ENCODE measurements at places on chromosomes 11 and 22. TPM values are rescaled to one million over a fixed set of nuclear protein-coding genes. Genes with fewer than 3 reads are reported as not detected.
A peak's percentile ranks its signal among the peaks of the same experiment; 100 is the strongest.

DNA sequence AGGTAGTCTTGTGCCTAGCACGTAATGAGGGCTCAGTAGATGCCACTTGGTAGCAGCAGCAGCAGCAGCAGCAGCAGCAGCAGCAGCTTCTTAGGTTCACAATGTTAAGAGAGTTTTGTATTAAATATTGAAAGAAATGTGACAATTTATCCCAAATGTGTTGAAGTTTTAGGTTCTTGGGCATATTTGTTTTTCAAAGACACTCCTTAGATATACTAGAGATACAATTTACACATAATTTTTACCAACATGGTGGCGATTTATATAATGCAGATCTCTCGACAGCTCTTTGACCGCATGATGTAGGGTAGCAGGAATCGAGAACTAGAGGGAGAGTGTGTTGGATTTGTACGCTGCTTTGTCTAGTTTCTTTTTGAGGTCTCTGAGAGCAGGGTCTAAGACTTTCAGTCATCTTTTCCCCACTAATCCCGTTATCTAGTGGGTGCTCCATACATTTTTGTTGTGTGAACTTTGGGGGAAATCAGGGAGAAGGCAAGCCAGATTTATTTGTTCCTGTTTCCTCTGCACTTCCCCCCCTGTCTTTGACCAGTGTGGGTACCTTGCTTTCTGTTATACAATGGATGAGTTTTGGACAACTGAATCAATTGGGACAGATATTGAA, 1.4 kb downstream of the FDX1 start:
- DNase-seq = peak; percentile 20

CALCB gene
- total RNA-seq = not detected

CYP2R1 gene
- total RNA-seq = 5.6 TPM

OTOG gene
- not detected for total RNA-seq

DNA sequence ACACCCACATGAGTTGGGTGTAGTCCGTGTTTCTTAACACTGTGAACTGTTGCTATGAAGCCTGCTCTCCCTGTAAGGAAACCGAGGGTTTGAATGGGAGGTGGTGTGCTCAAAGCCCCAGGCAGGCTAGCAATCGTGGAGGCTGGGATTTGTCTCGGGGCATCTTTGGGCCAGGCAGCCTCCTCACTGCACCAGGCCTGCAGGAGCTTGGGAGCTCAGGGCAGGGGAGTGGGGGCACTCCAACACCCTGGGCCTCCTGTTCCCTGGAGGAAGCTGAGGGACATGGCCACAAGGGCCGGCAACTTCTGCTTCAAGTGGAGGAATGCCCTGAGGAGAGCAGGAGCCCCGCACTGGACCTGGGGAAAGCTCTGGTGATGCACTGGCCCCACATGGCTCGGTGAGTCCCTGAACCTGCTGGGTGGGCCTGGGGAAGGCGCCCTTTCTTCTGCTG, 164.7 kb upstream of the B3GAT1 start:
- DNase-seq = no peak

FEN1 gene
- 75.8 TPM for total RNA-seq

- peak; percentile 85 for DNase-seq
Measured at GRCh38 chr11:27218421-27219038, 144.5 kb downstream of the CCDC34 start.

LDHAL6A gene
- total RNA-seq = not detected

CARD18 gene
- not detected for total RNA-seq

CHADL gene
- total RNA-seq = 0.29 TPM

- DNase-seq = no peak
Measured at GRCh38 chr11:100956351-100956750, 173.3 kb downstream of the PGR start.

- DNase-seq = peak; percentile 44
Measured at GRCh38 chr11:122214567-122214966, 98.6 kb upstream of the BLID start.

ZNF280B gene
- 0.96 TPM for total RNA-seq

- DNase-seq = no peak
Measured at GRCh38 chr11:47136327-47136726, 40.4 kb downstream of the ARFGAP2 start.

- DNase-seq = no peak
Measured at GRCh38 chr11:104776501-104777170, 121.6 kb downstream of the CASP12 start.

- no peak for DNase-seq
Measured at GRCh38 chr11:6833356-6833755, 12.1 kb upstream of the OR10A5 start.

APOL1 gene
- 8.0 TPM for total RNA-seq

- DNase-seq = no peak
Measured at GRCh38 chr11:117908959-117909610, 20.1 kb downstream of the TMPRSS13 start.

DNA sequence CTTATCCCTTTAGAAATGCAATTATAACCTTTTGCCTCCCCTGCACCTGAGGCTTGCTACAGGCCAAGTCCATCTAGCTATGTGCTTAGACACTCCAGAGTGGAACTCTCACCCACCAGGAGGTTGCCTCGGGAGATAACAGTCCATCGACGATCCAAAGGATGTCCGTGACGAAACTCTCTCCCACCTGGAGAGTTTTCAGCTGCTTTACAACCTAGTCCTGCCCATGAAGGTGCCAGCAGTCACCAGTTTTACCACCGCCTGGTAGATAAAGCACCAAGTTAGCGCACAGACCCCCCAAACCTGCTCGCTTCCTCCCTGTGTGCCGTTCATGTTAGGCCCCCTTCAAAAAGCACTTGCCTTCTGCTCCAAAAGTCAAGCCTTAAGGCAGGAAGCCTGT, 53.1 kb upstream of the SHISAL1 start:
- DNase-seq = no peak

ANGPTL5 gene
- total RNA-seq = not detected

DNA sequence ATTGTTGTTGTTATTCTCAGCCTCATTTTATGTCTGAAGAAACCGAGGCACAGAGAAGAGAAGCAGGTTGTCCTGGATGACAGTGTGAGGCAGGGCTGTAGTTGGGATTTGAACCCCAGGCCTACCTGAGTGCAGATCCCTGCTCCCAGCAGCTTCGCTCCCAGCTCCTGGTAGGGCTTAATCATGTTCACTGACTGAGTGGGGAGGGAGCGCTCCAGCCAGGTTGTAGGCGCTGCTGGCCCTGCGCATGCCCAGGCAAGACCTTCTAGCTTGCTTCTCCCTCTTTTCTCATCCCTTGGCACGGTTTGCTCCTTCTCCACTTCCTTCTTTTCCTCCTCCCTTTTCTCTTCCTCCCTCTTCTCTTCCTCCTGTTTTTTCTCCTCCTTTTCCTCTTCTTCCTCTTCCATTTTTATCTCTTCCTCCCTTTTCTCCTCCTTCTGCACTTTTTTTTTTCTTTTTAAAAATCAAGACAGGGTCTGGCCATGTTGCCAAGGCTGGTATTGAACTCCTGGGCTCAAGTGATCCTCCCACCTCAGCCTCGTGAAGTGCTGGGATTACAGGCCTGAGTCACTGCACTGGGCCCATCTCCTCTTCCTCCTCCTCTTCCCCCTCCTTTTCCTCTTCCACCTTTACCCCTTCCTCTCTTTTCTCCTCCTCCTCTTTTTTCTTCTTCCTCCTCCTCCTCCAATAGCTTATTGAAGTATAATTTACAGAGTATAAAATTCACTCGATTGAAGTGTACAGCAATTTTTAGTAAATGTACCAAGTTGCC, 109.3 kb downstream of the KIAA1671 start:
- DNase-seq = no peak

GRCh38 chr11:59459916-59460315, 3.2 kb downstream of the OR4D6 start:
- no peak for DNase-seq

MCAM gene
- total RNA-seq = 91.7 TPM

PRR5L gene
- 42.0 TPM for total RNA-seq

GRCh38 chr11:405323-405953, 9.4 kb downstream of the SIGIRR start:
- DNase-seq = no peak

HRAS gene
- total RNA-seq = 81.1 TPM

XKR3 gene
- total RNA-seq = not detected

- no peak for DNase-seq
Measured at GRCh38 chr11:131441051-131441810, 70.8 kb downstream of the NTM start.

PRR33 gene
- not detected for total RNA-seq

DNA sequence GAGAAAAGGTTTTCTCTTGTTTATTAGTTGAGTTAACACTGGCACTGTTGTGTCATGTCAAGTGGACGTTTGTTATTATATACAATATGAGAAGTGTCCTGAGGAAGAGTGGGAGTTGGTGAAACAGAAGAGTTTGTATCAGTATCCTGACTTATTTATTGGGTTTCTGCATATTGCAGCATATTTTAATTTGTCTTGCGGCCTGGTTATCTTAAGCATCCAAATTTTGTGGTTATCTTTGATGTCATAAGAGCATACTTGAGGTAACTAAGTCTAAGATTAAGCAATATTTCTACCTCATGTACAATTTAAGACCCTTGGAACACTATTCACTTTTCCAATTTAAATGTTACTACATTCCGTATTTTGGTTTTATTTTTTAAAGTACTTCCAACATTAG, 103.5 kb downstream of the DDX10 start:
- no peak for DNase-seq

GRCh38 chr11:83119216-83119615, 37.7 kb upstream of the PCF11 start:
- DNase-seq = no peak

- DNase-seq = peak; percentile 75
Measured at GRCh38 chr22:50115693-50116092, 25.9 kb downstream of the MOV10L1 start.

DNA sequence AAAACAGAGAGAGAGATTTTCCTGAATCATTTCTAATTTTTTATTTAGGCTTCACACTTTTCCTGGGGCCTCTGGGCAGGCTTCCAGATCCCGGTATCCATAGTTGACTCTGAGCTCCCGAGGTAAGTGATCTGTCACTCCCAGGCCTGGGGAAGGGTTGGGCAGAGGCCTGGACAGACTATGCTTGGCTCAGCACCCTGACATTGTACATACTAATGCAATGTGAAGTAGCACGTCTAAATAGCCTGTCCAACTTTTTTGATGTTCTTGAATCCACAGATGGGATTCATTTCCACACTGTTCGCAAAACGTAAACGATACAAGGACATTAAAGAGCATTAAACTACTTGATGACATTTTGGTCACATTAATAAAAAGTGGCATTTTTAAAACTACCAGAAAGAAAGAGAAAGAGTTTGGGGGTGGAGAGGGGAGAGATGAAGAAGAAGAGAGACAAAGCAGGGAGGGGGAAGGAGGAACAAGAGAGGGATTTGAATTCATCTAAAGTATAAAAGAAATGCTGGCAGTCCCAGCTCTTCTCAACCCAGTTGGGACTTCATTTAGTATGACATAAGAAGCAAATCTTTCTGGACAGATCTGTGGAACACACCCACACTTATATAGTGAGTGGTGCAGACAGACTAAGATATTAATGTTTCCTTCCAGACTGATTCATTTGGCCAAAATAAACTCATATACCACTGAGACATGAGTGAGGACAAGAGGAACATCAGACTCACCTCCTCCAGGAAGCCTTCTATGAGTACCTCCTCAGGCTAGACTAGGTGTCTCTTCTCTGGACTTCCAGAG, 514.2 kb downstream of the SOX6 start:
- DNase-seq = no peak

PYGM gene
- not detected for total RNA-seq

P2RX6 gene
- 10.6 TPM for total RNA-seq

- DNase-seq = no peak
Measured at GRCh38 chr22:39569066-39569465, 1.5 kb upstream of the CACNA1I start.

DNA sequence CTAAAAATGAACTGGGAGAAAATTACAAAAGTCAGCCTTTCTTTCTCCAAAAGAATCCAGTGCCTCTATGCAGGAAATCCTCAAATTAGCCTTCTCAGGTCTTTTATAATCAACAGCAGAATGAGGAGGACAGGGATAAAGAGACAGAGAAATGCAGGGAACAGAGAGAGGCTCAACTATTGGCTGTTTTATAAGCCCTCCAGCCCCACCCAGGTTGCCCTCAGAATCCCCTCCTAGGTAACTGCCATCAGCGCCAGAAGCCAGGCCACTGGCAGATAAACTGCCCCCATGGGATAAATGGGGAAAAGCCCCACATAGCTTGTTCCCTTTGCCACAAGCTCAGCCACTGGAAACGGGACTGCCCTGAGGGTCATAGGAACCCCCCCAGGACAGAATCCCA, 10.9 kb upstream of the HMOX1 start:
- no peak for DNase-seq

CCDC73 gene
- not detected for total RNA-seq

- no peak for DNase-seq
Measured at GRCh38 chr11:76250520-76251225, 44.4 kb upstream of the WNT11 start.

- no peak for DNase-seq
Measured at GRCh38 chr22:23692598-23693291, 1.9 kb downstream of the RGL4 start.

GRCh38 chr11:97890466-97890865, 1130.3 kb upstream of the CNTN5 start:
- DNase-seq = no peak

APOBEC3B gene
- 19.6 TPM for total RNA-seq

GRCh38 chr22:30078320-30079311, 1.6 kb upstream of the HORMAD2 start:
- DNase-seq = no peak

- no peak for DNase-seq
Measured at GRCh38 chr11:17457396-17458173, 19.1 kb downstream of the ABCC8 start.

OR2D3 gene
- total RNA-seq = not detected

PNPLA5 gene
- total RNA-seq = not detected

DNA sequence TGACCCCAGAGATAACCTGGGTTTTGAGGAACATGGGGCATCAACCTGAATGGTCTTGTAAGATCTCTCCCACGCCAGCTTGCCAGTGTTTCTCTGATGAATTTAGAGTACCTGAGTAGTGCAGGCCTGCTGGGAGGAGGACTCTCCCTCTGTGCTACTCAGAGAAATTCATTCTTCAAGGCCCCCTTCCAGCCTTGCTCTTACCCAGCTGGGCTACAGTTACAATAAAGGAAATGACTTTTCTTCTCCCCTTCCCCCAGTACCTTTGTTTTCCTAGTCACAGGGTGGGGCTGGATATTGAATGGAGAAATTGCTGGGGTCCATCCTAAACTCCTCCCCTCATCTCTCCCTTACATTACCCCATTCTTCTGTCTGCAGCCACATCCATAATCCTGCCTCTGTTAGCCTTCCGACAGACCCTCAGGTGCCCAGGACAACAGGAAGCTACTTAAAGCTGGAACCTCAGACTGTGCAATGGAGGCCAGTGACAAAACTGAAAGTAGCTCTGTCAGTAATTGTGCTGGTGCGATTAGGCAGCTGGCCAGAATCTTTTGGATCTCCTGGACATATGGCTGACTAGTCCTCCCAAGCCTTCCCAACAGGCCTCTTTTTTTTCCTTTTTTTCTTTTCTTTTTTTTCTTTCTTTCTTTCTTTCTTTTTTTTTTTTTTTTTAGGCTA, 17.4 kb downstream of the LIMK2 start:
- peak; percentile 79 for DNase-seq

- peak; percentile 55 for DNase-seq
Measured at GRCh38 chr22:28855355-28856094, 27.8 kb upstream of the ZNRF3 start.

GVQW3 gene
- 3.6 TPM for total RNA-seq

- DNase-seq = peak; percentile 77
Measured at GRCh38 chr22:50306753-50307749, at the start of gene PLXNB2. TSS of gene PLXNB2 (minus strand) at chr22:50307646. CDS start at chr22:50290584, 17,062 bp downstream.
